ENCODE measurements at places on chromosomes 6 and 20. TPM values are rescaled to one million over a fixed set of nuclear protein-coding genes. Genes with fewer than 3 reads are reported as not detected.
A peak's percentile ranks its signal among the peaks of the same experiment; 100 is the strongest.

DNA sequence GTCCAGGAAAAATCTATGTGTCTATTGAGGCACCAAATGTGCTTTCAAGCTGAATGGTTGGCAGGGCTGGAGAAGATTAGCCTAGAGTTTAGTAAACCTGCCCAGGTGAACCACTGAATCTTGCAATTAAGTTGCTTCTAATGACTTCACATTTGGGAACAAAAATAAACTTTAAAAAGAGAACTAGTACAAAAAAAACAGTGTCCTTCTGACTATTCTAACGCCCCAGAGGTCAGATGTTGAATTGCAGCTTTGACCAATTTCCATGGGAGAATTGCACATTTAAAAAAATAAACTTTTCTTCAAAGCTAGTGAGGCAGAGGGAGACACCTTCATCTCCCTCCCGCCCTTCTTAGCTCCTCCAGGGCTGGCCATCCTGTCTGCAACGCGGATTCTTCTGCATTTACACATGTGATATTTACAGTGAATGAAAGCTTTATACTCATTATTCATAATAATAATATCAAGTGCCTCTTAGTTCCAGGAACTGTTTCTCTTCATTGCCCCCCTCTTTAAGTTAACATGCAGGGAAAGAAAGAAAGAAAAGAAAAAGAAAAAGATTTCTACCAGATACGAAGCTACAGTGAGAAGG, 270.2 kb downstream of the SMOC2 start:
- no peak for ATAC-seq

Gene OR2J3
- total RNA-seq = not detected

Gene PPP1R10
- 31.6 TPM for total RNA-seq

Gene MATN4
- total RNA-seq = not detected

GRCh38 chr6:151321438-151321837, 69.9 kb downstream of the ZBTB2 start:
- ATAC-seq = no peak

DNA sequence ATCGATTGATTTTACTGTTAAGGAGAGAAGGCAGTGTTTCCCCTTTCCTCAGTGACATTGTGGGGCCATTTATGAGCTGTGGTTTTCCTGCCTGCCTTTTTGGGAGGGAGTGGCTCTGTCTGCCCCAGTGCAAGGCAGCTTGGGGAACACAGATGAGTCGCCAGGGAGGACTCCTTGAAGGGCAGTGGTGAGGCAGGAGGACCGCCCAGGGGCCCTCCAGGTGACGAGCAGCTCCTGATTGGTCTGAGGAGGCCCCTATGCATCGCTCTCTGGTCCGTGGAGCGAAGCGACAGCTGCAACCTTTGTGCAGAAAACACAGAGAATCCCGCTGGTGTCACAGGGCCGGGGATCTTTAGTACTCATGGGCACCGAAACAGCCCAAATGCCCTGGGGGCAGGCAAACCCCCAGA, 100.3 kb downstream of the TMEM242 start:
- ATAC-seq = no peak

GRCh38 chr6:15387118-15387517, 141.2 kb downstream of the JARID2 start:
- ATAC-seq = no peak

Gene SLC12A5
- total RNA-seq = not detected

- no peak for ATAC-seq
Observed at GRCh38 chr6:34288581-34288980, 39.8 kb upstream of the SMIM29 start.

- peak; percentile 67 for ATAC-seq
Observed at GRCh38 chr20:23641936-23642751, 4.4 kb upstream of the CST3 start.

Gene KCNQ2
- 0.40 TPM for total RNA-seq

DNA sequence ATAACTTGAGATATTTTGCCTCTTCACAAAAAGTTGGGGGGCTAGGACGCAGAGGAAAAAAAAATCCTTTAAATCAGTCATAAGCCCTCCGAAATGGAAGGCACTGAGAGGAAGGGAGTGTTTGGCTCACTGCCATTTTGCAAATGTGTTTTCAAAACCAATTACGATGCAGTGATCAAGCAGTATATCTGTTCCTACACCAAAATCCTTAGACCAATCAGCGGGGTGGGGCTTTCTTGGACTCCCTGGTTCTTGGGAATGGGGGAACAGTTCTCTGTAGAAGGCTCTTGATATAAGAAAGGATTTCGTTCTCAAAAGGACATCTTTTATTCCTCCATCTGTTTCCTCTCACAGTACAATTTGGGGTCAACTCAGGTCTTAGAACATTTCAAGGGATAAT, 478.6 kb upstream of the JARID2 start:
- ATAC-seq = no peak

DNA sequence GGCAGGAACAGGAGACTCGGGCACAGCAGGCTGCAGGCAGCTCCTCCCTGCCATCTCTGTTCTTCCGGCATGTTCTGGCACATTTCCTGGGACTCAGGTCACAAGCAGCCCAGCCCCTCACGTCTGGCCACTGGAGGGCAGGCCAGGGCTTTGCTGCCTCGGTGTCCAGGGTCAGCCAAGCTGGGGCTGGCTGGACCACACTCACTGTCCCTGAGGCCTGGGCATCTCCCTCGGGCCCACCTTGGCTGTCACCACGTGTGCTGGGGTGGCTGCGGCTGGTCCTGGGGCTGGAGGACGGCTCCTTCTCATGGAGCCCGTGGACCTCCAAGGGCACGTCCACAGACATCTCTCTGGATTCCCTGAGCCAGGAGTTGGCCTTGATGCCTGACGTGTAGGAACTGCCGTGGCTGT, 18.5 kb downstream of the FRMD1 start:
- peak; percentile 42 for ATAC-seq
